ENCODE measurements at places on chromosomes 12 and 14.

GRCh38 chr12:105567061-105567460 is 236.6 kb downstream of the C12orf75 start:
- peak; percentile 51 for DNase-seq

- no peak for DNase-seq
These were observed 6.7 kb upstream of the SERPINA6 start for GRCh38 chr14:94329857-94330256.

- DNase-seq = no peak
These were observed 55.2 kb downstream of the SIX1 start for GRCh38 chr14:60594062-60594461.

- no peak for DNase-seq
These were observed 54.3 kb downstream of the PRMT8 start for GRCh38 chr12:3545121-3545796.

GRCh38 chr12:131950182-131950913 is 606 bp downstream of the EP400 start:
- no peak for DNase-seq

GRCh38 chr12:4045786-4046494 is 172.7 kb upstream of the PARP11 start:
- DNase-seq = no peak

- DNase-seq = no peak
These were observed 116.3 kb downstream of the GLT1D1 start for GRCh38 chr12:128969480-128970055.

All from RCC 7860 (cell line).